ENCODE measurements at places on chromosomes 4 and X. TPM values are rescaled to one million over a fixed set of nuclear protein-coding genes. Genes with fewer than 3 reads are reported as not detected.

CLTRN gene
- 0.70 TPM for total RNA-seq

GRCh38 chr4:150205016-150205415 lies 126.8 kb downstream of the DCLK2 start:
- no peak for DNase-seq

DNA sequence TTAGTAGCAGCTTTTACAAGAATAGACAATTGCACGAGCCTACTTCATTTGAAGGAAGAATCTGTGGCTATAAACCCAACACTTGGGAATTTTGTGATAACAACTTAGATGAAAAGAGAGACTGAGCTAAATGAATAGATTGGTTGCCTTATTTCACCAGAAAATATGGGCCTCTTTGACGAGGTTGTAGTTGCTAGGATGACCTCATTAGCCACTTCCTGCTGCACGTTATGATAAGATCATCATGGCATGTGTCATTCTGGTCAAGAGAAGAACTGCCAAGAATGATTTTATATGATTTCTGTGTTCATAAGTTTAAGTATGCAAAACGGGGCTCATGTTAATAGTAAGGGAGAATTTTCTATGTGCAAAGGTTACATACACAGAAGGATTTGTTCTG lies 321.9 kb upstream of the GIMD1 start:
- DNase-seq, result no peak

DNA sequence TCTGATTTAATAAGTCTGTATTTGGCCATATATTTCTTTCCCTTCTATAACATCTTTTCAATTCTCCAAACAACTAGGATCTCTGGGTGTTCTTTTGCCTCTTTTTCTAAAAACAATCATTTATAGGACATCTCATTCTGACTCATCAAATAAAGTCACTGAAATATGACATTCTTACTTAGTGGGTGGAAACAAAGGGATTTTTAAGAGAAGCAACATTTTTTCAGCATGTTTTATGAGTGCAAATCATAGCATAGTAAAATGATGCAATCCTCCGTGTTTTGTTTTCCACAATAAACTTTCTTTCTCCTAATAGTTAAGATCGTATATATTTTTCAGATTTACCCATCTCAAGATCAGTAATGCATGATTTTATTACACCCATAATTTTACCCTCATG lies 179.8 kb downstream of the SPCS3 start:
- DNase-seq, result no peak

DNA sequence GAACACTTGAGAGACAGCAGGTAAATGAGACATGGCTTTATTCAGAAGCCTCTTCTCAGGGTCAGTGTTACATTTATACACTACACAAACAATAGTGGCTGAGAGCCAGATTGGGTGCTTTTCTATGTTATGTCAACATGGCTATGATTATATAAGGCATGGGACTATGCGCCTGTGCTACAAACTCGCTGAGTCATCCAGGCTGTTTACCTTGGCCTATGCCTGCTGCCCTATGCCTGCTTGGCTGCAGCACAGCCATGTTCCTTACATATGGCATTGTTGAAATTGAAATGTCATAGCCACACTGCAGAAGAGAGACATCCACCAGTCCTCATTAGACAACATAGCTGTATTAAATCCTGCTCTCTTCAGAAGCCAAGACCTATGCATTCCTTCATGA lies 236.3 kb upstream of the NWD2 start:
- DNase-seq, result no peak

DNA sequence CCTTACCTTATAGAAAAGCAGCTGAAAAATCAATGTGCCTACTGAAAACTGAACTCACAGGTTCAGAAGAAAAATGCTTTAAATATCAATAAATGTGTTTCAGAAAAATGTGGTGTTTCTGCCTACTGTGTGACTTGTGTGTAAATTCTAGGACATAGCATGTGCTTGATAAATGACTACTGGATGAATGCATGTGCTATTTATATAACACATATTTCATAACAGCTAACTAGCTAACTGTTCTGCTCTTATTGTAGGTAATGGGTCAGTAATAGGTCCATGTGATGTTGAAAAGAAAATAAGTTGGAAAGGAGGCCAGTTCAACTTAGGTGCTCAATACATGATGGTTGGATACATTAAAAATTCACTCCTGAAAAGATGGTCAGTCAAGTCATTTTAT lies 993.0 kb upstream of the LCORL start:
- DNase-seq, result no peak

MAGEE1 gene
- total RNA-seq, result 2.0 TPM

ARMCX4 gene
- total RNA-seq, result 9.5 TPM

MAGEA6 gene
- not detected for total RNA-seq

All from right atrium auricular region (tissue), 2 donors.